ENCODE measurements at places on chromosomes 5 and 9. TPM values are rescaled to one million over a fixed set of nuclear protein-coding genes. Genes with fewer than 3 reads are reported as not detected.

DNA sequence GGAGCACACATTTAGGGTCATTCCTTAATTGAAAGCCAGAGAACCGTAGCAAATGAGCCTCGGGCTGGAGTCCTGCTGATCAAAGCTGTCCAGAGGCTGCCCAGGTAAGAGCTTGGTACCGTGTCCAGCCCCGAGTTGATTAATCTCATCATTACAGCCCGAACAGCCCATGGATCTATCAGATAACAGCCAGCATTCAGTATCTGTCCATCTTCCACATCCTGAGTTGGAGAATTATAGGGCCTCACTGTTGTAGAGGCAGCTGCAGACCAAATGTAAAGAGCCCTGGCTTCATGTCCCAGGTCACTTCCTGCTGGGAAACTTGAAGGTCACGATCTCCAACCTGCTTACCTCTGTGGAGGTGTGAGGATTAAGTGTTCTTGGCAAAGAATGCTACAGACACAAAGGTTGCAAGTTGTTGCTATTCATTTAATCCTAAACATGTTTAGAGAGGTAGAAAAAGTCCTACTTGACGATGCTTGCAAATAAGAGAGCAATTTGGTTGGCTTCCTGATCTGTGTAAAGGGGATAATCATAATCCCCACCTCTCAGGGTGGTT, 16.1 kb downstream of the GGTA1 start:
- H3K4me3 ChIP-seq = no peak overlapping the region
- peaks cover 14% of the 10 kb centered on the region for H3K4me1 ChIP-seq
- H3K36me3 ChIP-seq = no peaks in the 10 kb centered on the region
- DNase-seq = no peak

GRCh38 chr5:168055961-168056360, 235.5 kb upstream of the WWC1 start:
- no peak overlapping the region for H3K27ac ChIP-seq
- H3K27me3 ChIP-seq = no peaks in the 10 kb centered on the region
- DNase-seq = no peak
- H3K36me3 ChIP-seq = no peaks in the 10 kb centered on the region
- no peaks in the 10 kb centered on the region for H3K4me1 ChIP-seq

GRCh38 chr9:122180633-122181032, 20.9 kb downstream of the MORN5 start:
- H3K36me3 ChIP-seq = no peaks in the 10 kb centered on the region
- H3K4me1 ChIP-seq = no peaks in the 10 kb centered on the region
- H3K27ac ChIP-seq = no peak overlapping the region
- H3K27me3 ChIP-seq = no peaks in the 10 kb centered on the region

DNA sequence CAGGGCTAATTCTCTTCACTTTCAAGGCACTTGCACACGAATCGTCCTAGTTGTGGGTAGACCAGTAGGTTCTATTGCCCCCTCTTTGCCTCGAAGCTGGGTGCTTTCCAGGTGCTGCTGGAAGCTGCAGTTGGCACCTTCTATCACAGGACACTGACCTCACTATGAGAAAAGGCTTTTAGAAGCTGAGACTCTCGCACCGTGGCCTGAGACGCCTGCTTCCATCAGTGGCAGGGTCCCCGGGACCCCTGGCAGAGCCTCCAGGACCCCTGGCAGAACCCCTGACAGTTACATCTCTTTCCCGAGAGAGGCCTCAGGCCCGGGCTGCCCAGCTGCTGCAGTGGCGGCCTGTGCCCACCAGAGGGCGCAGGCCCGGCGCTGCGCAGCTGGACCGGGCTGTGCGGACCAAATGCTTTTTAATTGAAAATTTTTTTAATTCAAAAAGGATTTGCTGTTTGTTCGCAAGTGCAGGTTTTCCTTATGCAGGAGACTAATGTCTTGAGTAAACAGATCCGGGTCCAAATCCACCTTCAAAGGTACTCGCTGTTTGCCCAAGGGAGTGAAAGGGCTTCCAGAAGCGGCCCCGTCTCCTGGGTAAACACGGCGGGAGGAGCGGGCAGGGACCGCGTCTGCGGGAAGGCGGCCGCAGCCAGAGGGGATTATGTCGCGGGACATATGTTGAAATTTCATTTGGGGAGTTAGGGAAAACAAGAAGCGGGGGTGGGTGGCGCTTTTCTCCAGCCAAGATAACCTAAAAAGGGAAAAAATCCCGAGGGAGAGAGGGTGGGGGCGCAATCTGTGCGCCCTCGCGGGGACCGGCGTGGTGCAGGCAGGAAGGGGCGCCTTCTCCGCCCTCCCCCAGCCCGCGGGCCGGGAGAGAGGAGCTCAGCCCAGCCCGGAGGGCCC, 114.5 kb upstream of the LMX1B start:
- DNase-seq = peak; percentile 75
- H3K36me3 ChIP-seq = peaks cover 14% of the 10 kb centered on the region
- no peaks in the 10 kb centered on the region for H3K27me3 ChIP-seq
- H3K27ac ChIP-seq = no peak overlapping the region
- H3K4me1 ChIP-seq = peaks cover 5% of the 10 kb centered on the region

Gene SLCO4C1
- 36.9 TPM for total RNA-seq

- peaks cover 39% of the 10 kb centered on the region for H3K36me3 ChIP-seq
- H3K4me1 ChIP-seq = no peaks in the 10 kb centered on the region
- H3K27me3 ChIP-seq = no peaks in the 10 kb centered on the region
- no peak overlapping the region for H3K27ac ChIP-seq
- no peak for DNase-seq
- no peak overlapping the region for H3K4me3 ChIP-seq
Observed at GRCh38 chr9:128470560-128470959, 14.8 kb downstream of the ODF2 start.

Gene MLANA
- not detected for total RNA-seq

DNA sequence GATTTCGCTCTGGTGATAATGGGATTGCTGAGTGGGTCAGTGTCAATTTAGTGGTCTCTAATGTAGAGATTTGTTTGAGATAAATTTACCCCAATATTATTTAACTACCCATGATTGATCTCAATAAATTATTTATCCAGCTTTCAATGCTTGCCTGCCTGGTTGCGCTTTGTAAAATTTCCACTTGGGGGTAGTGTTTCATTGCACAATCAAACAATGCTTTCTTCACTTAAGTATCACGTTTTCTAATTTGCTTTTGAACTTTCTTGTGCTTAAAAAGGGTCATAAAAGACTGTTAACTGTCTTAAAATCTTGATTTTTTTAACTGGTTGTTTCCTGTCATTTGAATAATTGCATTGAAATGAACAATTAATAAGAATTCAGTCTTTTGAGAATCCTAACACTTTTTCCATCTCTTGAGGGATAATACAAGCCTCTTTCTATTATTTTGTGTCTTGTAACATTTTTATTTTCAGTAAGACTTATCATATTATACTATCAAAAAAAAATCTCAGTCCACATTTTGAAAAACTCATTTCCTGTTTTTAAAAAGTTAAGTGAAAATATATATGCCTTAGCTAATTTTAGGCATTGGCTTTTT, 18.7 kb downstream of the HSD17B4 start:
- DNase-seq = no peak
- H3K27ac ChIP-seq = no peak overlapping the region
- H3K36me3 ChIP-seq = peaks cover 25% of the 10 kb centered on the region

DNA sequence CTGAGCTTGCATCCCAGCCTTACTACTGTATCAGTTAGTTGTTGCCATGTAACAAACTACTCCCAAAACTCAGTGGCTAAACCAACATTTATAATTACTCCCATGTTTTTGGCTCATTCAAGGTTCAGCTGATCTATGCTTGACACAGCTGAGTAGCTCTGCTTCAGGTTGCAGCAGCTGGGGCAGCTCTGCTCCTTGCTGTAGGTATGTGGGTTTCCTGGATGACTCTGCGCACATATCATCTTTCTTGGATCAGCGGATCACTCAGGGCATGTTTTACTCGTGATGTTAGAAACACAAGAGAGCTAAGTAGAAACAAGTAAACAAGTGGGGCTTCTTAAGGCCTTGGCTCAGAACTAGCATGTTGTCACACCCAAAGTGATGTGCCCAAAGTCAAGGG, 15.1 kb downstream of the TEK start:
- no peak overlapping the region for H3K4me3 ChIP-seq
- no peak overlapping the region for H3K27ac ChIP-seq
- no peaks in the 10 kb centered on the region for H3K36me3 ChIP-seq
- H3K27me3 ChIP-seq = no peaks in the 10 kb centered on the region

- peaks cover 14% of the 10 kb centered on the region for H3K27me3 ChIP-seq
- no peak for DNase-seq
- H3K4me3 ChIP-seq = no peak overlapping the region
- no peak overlapping the region for H3K27ac ChIP-seq
Observed at GRCh38 chr5:2165203-2165602, 282.5 kb upstream of the IRX4 start.

DNA sequence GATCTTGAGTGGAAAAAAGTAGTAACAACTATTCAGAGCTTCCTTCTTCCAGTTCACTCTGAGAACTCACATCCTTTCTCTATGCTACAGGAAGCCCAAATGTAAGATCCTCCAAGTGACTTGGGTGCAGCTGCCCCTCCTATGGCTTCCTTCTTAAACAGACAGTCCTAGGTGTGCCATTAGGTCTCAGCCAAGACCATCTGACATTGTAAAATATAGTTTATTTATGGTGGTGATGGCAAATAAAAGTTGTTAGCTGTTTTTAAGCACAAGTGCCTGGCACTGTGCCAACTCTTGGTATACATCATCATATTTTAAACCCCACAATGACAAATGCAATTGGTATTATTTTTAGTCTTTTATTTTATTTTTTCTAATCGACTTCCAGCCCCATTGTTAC, 58.1 kb downstream of the TMEM252 start:
- no peak for DNase-seq
- no peaks in the 10 kb centered on the region for H3K27me3 ChIP-seq
- no peak overlapping the region for H3K4me3 ChIP-seq
- no peaks in the 10 kb centered on the region for H3K4me1 ChIP-seq
- no peaks in the 10 kb centered on the region for H3K36me3 ChIP-seq

GRCh38 chr9:131405428-131405827, 11.5 kb downstream of the PRRC2B start:
- no peak for DNase-seq
- peak overlapping the region; percentile 63 for H3K27ac ChIP-seq
- H3K36me3 ChIP-seq = no peaks in the 10 kb centered on the region
- no peak overlapping the region for H3K4me3 ChIP-seq
- no peaks in the 10 kb centered on the region for H3K27me3 ChIP-seq

- DNase-seq = no peak
- H3K27me3 ChIP-seq = no peaks in the 10 kb centered on the region
- H3K4me3 ChIP-seq = no peak overlapping the region
- H3K27ac ChIP-seq = no peak overlapping the region
Observed at GRCh38 chr5:122458278-122458872, 146.3 kb downstream of the SNCAIP start.

DNA sequence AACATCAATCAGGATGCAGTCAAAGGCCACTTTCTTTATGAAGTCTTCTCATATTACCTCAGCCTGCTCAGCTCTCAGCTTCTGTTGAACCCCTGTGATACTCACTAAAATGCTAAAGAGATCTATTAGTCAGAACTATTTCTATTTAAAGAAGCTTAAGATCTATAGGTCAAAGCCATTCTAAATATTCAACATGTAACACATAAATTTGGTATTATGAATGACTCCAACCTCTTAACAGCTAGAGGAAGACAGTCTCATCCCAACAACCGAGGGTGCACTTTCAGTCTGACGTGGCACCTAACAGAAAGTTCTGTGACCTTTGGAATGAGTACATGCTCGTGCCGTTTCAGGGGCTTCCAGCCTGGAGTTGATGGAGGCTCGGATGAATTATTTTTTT, 301.5 kb upstream of the VLDLR start:
- H3K27ac ChIP-seq = no peak overlapping the region
- H3K4me3 ChIP-seq = no peak overlapping the region
- DNase-seq = no peak
- H3K27me3 ChIP-seq = no peaks in the 10 kb centered on the region

Gene NCS1
- 5.7 TPM for total RNA-seq

- peaks cover 21% of the 10 kb centered on the region for H3K4me1 ChIP-seq
- H3K4me3 ChIP-seq = peak within 1 kb of the TSS; percentile 75
- no peaks in the 10 kb centered on the region for H3K27me3 ChIP-seq
- peak; percentile 92 for DNase-seq
- no peaks in the 10 kb centered on the region for H3K36me3 ChIP-seq
Observed at GRCh38 chr5:132369474-132370180, at the start of gene SLC22A5. Gene SLC22A5, plus strand, starts transcription at chr5:132369710. Its CDS starts 263 bp downstream, at chr5:132369973.

DNA sequence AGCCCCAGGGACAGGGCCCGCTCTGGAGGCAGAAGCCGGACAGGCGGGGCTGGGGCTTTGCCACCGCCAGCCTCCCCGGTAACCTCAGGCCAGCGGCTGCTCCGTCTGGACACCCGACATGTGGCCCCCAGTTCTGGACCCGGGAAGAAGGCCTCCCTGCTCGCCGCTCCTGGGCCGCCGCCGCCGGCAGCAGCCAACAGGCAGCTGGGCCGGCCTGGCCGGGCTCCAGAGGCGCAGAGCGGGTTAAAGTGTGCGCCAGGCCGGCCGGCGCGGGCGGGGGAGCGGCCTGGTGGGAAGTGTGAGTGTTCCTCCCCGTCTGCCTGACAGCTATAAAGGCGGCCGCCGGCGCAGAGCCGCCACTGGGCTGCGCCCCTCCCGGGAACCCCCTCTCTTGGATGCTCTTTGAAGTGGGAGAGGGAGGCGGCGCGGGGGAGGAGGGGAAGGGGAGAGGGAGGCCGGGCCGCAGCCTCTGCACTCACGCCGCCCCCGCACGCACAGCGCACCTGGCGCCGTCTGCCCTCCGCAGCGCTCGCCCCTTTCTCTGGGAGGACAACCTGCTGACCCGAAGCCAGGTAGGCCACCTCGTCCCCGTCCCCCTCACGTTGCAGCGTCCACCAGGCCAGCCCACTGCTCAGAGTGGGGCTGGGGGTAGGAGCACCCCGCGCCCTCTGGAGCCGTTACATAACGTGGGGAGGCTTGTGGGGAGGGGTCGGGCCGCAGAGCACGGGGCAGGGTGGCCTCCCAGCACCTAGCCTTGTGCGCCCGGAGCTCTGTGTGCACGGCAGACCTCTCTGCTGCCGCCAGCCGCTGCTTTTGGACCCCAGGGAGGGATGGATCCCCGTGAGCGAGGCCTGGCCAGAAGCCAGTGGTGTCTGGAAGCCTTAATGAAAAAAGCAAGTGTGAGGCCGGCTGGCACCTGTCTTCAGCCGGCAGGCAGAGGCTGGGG, at the start of gene ADAMTSL2:
Gene ADAMTSL2, plus strand, starts transcription at position 359 of the 946 bp plus-strand sequence. CDS start 2,009 bp downstream, outside the sequence.
- peak; percentile 80 for DNase-seq
- no peaks in the 10 kb centered on the region for H3K36me3 ChIP-seq
- H3K4me3 ChIP-seq = peak within 1 kb of the TSS; percentile 54
- H3K27me3 ChIP-seq = peaks cover 12% of the 10 kb centered on the region
- H3K4me1 ChIP-seq = peaks cover 25% of the 10 kb centered on the region
- H3K27ac ChIP-seq = peak within 1 kb of the TSS; percentile 63

DNA sequence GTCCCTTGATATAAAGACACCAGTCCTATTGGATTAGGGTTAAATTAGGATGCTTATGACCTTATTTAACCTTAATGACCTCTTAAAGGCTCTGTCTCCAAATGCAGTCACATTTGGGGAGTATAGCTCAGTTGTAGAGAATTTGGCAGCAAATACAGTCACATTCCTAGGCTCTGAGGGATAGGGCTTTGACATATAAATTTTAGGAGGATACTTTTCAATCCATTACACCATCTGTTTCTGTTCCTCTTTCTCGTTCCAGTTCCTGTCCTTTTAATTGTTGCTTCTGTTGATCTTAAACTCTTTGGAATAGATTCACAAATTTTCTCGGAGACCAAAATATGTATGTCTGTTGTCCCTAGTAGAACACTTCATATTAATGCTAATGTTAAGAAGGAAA, 390.0 kb upstream of the PCSK5 start:
- H3K4me1 ChIP-seq = peaks cover 7% of the 10 kb centered on the region
- no peak overlapping the region for H3K4me3 ChIP-seq
- no peak for DNase-seq
- no peaks in the 10 kb centered on the region for H3K27me3 ChIP-seq
- H3K36me3 ChIP-seq = no peaks in the 10 kb centered on the region
